Brain microvascular endothelial cell (primary cell): ENCODE measurements at places on chromosomes 11 and 22.

DNA sequence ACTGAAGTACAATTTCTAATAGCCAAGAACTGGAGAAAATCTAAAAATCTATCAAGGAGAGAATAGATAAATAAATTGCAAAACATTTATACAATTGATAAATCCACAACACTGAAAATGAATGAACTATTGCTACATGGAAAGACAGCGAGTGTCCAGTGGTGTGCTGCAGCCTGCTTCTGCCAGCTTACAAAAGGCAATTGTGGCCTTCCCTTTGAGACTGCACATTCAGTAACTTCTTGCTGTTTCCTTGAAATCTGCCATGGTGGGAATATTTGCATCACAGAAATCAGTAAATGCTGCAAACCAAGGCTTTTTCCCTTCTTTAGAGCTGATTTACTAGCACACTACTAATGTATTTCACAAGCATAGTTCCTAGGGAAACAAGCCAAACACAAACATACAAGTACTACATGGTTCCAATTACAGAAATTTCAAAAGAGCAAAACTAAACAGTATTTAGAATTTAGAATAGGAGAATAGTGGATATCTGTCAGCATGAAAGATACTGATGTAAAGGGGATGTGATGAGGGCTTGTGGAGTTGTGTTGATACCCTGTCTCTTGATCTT lies 76.9 kb upstream of the TRIM77 start:
- no peak for DNase-seq

DNA sequence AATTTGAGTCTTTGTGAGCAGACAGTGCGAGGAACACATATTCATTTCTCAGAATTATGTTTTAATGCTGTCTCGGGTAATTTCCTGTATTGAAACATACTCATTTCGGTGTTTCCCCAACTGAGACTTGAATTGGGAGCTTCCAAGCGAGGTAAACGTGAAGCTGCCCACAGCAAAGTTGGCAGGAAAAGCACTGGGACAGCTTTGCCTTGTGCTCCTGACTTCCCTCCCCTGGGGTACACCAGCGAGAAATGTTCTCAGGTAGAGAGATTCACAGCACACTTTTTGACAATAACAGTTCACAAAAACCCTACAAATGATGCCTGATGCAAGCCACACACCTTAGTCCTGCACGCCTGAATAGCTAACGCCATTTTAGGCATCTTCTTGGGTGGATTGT lies 3.1 kb downstream of the HTR3B start:
- DNase-seq = no peak

DNA sequence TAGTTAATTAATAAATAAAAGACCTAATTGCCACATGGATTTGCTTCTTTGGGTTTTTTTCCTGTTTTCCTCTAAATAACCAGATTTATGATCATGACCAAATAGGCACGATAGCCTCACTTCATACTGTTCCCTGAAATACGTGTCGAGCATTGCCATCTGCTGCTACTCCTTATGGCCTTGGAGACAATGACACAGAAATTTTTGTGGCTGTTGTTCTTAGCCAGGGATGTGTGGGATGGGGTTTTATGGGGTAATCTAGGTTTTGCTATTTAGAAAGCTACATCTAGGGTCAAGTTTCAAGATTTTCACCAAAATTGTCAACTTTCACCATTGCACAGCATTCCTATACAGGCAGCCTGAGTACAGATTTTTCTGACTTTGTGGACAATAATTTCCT lies 145.2 kb downstream of the DBX1 start:
- no peak for DNase-seq

- no peak for DNase-seq
These were observed 801.7 kb downstream of the BRD1 start for GRCh38 chr22:49025791-49026493.

GRCh38 chr11:111512296-111513239 lies at the start of gene BTG4:
Gene BTG4, minus strand, starts transcription at chr11:111512386. Its CDS starts 13,610 bp downstream, at chr11:111498776.
- no peak for DNase-seq

GRCh38 chr22:20157430-20158183 lies 6.8 kb upstream of the CCDC188 start:
- DNase-seq = no peak

DNA sequence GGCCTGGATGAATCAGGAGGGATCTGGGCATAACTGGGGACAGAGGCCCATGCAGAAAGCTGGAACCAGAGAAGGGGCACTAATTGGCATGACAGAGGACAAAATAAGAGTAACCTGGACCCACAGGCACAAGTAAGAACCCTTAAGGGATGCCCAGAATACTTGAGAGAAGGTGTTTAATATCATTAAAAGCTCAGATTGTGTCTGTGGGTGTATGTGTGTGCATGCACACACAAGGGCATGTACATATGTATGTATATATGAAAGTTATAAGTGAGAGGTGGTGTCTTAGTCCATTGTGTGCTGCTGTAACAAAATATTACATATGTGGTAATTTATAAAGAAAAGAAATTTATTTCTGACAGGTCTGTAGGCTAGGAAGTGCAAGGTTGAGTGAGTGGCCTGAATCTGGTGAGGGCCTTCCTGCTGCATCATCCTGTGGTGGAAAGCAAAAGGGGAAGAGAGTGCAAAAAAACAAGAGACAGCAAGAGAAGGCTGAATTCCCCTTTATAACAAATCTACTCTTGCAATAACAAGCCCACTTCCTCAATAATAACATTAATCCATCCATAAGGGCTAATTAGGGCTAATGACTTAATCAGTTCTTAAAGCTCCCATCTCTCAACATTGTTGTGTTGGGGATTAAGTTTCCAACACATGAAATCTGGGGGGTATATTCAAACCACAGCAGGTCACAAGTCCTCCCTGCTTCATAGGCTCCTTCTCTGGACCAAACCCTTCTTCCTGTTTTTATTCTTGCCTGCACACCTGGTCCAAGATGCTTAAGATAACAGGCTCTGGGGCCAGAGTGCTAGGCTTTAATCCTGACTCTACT lies 68.3 kb upstream of the POU2AF2 start:
- DNase-seq = no peak

- DNase-seq = no peak
These were observed 132.9 kb upstream of the BLID start for GRCh38 chr11:122248939-122249338.

DNA sequence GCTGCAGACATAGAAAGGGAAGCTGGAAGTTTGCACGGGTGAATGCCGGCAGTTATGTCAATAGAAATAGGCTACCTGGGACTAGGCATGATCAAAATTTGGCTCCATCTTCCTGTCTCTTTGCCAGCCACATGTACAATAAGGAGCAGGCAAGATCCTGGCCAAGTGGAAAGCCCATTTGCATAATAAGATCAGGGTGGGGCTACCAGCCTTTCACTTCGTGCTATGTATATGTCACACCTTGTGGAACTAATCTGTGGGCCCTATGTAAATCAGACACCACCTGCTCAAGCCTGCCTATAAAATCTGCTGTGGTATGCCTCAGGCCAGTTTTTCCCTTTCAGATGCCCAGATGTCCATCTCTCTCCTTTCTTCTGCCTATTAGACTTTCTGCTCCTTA lies 79.3 kb upstream of the DRD2 start:
- no peak for DNase-seq

GRCh38 chr22:46934746-46935491 lies 172.5 kb downstream of the TBC1D22A start:
- DNase-seq = peak; percentile 95

GRCh38 chr11:16911186-16911585 lies 103.0 kb downstream of the PLEKHA7 start:
- DNase-seq = no peak

DNA sequence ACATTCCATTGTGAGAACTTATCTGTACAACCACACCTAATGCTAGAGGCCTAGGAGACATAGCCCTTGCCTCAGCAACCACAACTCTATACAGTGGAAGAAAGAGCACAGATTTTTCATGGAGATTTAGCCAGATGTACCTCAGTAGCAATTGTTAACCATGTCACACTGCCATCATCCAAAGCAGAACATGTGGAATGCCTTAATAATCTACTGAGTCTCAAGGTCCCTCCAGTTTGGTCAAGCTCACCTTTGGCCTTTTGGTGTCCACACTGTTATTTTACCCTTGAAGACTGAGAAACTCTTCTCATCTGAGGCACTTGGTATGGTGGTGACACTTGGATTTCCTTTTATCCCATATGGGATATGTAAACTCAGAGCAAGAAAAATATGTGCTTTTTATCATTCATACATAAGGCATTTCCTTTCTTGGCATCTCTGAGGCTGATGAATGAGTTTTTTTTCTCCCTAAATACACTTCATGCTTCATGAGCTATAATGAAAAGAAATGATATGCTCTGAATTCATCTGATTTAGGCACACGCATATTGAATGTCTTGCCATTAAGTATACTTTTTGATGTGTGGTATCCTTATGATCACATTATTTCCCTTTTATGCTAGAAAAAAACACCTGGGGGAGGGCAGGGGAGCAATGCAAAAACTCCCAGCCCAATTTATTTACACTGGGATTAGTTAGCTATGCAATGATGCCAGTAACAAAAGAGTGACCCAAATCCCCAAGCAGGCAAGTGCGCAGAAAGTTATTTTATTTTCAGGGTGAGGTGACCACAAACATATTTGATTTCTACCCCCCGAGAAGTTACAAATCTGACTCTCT lies 63.3 kb upstream of the ME3 start:
- DNase-seq = peak; percentile 55

- no peak for DNase-seq
These were observed 8.5 kb upstream of the NUP50 start for GRCh38 chr22:45155050-45155840.

- no peak for DNase-seq
These were observed 48.2 kb downstream of the RTN4R start for GRCh38 chr22:20219667-20220628.

GRCh38 chr11:33910958-33911339 lies 19.1 kb upstream of the LMO2 start:
- no peak for DNase-seq

- no peak for DNase-seq
These were observed 183.0 kb downstream of the CEP164 start for GRCh38 chr11:117510646-117511045.

- DNase-seq = no peak
These were observed 29.3 kb downstream of the CLPB start for GRCh38 chr11:72405009-72405408.

DNA sequence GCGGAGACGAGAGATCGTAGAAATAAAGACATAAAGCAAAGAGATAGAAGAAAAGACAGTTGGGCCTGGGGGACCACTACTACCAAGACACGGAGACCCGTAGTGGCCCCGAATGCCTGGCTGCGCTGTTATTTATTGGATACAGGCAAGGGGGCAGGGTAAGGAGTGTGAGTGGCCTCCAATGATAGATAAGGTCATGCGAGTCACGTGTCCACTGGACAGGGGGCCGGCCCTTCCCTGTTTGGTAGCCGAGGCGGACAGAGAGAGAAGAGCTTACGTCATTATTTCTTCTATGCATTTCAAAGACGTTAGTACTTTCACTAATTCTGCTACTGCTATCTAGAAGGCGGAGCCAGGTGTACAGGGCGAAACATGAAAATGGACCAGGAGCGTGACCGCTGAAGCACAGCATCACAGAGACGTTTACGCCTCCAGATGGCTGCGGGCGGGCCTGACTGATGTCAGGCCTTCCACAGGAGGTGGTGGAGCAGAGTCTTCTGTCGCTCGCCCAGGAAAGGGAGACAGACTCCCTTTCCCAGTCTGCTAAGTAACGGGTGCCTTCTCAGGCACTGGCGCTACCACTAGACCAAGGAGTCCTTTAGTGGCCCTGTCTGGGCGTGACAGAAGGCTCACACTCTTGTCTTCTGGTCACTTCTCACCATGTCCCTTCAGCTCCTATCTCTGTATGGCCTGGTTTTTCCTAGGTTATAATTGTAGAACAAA lies 24.8 kb downstream of the PPP6R2 start:
- DNase-seq = no peak

DNA sequence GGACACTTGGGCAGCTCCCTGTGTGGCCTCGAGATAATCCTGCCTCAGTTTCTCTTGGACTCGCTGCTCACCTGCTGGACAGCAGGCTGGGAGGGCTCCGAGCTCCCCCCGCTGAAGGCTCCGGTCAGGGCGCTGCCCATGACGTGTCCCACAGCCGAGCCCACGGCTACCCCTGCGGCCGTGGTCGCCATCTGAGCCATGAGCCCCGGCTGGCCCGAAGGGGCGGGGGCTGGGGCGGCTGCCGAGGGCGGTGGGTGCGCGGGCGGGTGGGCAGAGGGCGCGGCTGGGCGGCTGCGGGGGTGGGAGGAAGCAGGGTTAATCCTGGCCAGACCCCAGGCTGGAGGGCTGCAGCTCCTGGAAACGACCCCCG lies 484 bp downstream of the CHCHD10 start:
- no peak for DNase-seq

- DNase-seq = no peak
These were observed 561.1 kb downstream of the MN1 start for GRCh38 chr22:27240298-27241075.

DNA sequence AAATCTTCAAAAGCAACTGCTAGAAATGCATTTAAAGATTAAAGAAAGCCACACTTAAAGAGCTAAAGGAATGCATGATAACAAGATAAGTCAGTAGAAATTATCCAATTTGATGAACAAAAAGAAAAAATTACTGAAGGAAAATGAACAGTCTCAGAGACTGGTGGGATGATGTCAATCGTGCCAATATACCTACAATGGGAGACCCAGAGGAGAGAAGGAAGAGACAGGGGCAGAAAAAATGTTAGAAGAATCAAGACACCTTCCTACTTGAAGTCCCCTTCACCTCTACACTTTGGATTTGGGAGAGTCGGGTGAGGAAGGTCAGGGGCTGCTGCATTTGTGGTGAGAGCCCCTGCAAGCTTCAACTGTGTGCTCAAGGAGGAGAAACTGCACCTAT lies 216.3 kb downstream of the BUD13 start:
- DNase-seq = no peak

- peak; percentile 85 for DNase-seq
These were observed 9.4 kb downstream of the HIPK3 start for GRCh38 chr11:33266393-33267215.

DNA sequence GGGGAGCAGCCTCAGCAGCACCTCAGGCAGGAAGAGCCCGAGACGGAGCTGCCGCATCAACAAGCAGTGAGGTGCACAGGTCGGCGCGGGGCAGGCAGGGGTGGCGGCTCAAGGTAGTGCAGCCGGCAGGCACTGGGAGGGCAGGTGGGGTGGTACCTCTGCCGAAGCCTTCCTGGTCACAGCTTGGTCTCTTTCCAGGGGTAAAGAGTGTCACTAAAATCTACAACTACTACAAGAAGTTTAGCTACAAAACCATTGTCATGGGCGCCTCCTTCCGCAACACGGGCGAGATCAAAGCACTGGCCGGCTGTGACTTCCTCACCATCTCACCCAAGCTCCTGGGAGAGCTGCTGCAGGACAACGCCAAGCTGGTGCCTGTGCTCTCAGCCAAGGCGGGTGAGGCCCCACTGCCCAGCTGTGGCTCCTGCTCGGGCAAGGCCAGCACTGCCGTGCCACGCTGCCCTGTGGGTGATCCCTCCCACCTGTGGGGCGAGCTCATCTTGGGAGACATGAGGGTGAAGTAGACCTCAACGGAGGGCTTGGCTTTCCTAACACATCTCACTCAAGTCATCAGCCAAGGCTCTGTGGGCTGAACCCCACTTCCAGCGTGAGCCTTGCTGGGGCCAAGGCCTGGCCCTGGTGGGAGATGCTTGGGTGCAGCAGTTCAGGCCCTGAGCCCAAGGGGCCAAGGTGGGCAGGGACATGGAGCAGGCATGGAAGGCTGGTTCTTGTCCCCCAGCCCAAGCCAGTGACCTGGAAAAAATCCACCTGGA lies 13.6 kb downstream of the GATD1 start:
- no peak for DNase-seq
